ENCODE measurements at places on chromosomes 7 and 10.

GRCh38 chr10:122078965-122079795 is 90.2 kb downstream of the TACC2 start:
- no peak for DNase-seq

GRCh38 chr7:147199868-147200267 is 1083.3 kb downstream of the CNTNAP2 start:
- DNase-seq, result no peak

DNA sequence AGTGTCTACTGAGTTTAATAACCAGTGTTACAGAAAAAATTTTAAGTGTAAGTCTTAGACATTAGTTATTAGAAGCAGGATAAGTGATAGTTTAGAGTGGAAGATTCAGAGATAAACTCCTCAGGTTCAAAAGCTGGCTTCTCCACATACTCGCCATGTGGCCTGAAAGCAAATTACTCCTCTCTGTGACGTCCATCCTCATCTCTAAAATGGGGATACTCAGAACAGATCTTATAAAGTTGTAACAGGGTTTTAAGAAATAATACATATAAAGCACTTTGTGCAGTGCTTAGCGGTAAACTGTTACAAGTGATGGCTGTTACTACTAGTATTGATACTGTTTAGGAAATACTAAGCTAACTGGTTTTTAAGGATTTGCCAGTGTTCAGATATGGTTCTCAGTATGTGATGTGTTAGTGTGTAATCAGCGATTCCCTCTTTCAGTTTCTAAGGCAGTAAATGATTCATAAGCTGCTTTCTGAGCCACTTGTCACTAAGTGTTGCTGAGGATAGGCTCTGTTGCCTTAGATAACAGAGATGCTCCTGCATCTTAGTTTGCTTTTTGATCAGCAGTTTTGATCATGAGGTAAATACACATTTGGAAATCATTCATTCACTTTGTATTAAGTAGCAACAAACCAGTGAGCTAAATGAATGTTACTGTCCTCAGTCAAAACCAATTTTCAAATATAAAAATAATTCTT is 58.7 kb downstream of the CYP51A1 start:
- no peak for DNase-seq

DNA sequence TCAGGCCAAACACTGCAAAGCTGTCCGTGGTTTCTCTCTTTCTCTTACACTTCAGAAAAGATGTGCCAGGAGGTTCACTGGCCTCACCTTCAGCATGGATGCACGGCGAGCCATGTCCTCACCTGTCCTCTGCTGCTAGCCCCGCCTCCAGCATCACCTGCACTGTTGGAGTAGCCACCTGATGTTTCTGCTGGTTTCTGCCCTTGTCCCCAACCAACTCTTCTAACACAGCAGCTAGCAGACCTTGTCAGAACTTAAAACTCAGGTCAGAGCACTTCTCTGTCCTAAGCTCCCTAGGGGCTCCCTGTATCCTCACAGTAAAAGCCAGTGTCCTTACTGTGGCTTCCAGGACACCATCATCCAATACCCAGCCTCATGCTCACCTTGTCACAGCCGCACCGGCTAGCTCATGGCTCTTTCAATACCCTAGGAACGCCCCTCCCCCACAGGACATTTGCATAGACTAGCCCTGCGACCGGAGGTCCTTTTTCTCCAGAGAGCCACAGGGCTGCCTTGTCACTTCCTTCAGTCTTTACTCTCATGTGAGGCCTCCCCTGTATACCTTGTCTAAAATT is 15.2 kb downstream of the PALD1 start:
- no peak for DNase-seq

- DNase-seq, result no peak
Observed at GRCh38 chr10:1461016-1461415, 276.3 kb downstream of the ADARB2 start.

- DNase-seq, result no peak
Observed at GRCh38 chr7:1106063-1106792, 18.3 kb downstream of the GPER1 start.
